Esophagus squamous epithelium (tissue), 5 donors: ENCODE measurements at places on chromosomes 16 and 17.

- no peak for DNase-seq
Measured at GRCh38 chr17:21530311-21530710, 154.2 kb downstream of the KCNJ12 start.

DNA sequence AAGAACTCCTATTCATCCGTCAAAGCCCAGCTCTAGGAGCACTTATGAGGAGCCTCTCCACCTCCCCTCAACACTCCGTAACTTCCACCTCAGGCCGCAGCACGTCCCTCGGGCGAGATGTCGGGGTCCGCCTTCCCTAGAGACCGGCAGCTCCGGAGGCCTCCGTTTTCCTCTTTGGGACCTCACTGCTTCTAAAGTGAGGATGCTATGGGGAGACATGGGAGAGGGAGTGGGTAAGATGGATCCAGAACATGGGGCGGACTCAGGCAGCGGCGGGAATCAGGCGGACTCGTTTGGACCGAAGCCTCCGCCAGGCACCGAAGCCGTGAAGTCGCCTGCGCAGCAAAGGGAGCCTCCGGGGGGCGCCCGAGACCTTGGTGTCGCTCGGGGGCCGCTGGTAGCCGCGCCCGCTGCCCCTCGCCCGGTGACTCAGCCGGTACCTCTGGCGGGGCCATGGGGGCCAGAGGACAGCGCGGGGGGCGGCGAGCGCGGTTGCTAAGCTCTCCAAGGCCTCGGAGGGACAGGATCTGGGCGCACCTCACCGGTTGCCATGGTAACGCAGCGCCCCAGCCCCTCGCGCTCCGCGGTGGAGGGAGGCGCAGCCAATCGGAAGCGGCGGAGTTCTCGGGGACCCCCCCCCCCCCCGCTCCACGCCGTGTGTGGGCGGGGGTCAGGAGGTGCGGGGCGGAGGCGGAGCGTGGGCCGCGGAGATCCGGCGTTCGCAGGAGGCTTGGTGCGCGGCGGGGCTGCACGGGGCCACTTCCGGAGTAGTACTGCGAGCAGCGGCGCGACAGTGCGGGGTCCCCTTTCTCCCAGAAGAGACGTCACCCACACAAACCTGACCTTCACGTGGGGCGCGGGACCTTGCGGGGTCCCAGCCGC, 1.3 kb upstream of the HIC1 start:
- DNase-seq = no peak

- no peak for DNase-seq
Measured at GRCh38 chr16:77739559-77739892, 17.2 kb downstream of the NUDT7 start.

- no peak for DNase-seq
Measured at GRCh38 chr17:69914520-69914919, 160.5 kb upstream of the KCNJ16 start.

GRCh38 chr16:3216263-3216640, 18.7 kb downstream of the ZNF200 start:
- no peak for DNase-seq

- DNase-seq = no peak
Measured at GRCh38 chr17:56047331-56047730, 105.9 kb upstream of the ANKFN1 start.

- DNase-seq = no peak
Measured at GRCh38 chr17:66684261-66684660, 150.7 kb upstream of the CACNG5 start.

DNA sequence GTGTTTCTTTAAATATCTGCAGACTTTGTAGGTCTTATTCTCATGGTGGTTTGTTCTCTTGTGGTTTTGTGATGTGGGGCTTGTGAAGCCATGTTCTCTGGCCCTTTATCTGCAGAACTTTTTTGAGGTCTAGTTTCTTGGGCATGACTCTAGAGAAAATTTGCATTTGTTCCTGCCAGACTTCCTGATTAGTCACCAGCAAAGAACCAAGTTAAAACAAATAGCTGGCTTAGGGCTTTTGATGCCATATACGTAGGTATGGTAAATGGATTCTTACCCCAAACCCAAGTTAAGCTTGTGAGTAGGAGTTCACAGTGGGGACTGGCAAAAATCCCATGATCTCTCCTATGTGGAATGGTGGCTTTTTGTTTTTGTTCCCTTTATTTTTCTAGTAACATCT, 68.7 kb upstream of the IRX3 start:
- DNase-seq = no peak

GRCh38 chr17:35313875-35314409, 59.5 kb downstream of the SLFN11 start:
- no peak for DNase-seq

DNA sequence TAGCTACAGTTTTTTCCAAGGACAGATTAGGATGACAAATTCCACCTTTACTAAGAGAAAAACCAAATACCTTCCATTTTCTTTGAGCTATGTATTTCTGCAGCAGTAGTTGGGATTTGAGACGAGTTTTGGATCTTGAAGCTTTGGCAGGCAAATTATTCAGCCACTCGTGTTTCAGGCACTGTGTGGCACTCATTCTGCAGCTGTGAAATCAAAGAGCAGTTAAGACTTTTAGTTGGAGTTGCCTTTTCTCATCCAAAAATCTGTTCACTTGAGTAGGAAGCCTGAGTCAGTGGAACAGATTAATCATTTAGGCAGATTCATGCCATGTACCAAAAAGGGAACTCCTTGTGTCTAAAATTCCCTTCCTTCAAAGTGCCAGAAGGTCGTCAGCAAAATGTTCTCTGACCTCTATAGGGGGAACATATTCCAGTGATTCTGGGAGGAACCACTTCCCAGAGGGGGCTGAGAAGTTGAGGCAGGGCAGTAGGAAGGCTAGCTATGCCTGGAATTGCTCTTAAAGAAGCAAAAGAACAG, 20.1 kb downstream of the ORC6 start:
- no peak for DNase-seq

DNA sequence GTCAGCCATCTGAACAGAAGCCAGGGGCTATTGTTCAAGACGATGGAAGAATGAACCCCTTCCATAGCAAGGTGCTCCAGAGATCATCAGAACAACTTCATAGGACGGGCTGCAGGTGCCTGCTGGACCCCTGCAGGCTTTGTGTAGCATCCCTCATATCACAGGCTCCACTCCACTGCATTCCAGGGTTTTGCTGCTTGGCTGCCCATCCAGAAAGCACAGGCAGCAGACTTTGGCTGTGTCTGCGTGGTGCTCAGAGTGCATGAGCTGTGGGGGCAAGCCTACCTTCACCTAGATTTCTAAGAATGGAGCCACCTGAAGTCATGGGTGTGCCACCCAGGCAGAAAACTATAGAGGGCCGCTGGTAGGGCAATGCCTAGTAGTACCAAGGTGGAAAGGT, 93.9 kb upstream of the NLRP1 start:
- DNase-seq = no peak

DNA sequence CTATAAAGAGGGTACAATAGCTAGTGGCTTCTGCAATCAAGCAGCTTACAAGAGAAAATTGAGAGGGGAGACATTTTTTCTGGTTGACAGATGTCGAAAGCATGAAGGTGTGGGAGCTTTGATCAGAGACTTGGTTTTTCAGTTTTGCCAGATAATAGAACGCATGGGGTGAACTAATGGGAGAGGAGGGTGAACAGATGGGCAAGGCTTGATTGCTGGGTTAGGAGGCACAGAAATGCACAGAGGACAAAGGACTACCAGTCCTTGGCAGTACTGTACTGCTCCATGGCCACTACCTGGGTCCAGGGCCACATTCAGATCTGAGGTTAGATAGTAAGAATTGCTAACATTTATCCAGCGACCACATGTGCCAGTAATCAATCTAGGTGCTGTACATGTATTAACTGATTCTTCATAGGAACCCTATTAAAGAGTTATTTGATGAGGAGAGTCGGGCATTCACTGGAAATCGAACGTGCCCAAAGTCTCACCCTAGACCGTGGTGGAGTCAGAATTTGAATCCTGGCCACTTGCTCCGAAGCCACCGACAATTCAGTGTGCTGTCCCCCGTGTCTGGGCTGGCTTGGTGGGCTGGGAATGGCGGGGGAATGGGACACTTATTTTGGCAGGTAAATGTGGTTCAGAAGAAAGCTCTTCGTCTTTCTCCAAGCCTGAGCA, 873 bp upstream of the KSR1 start:
- DNase-seq = no peak

DNA sequence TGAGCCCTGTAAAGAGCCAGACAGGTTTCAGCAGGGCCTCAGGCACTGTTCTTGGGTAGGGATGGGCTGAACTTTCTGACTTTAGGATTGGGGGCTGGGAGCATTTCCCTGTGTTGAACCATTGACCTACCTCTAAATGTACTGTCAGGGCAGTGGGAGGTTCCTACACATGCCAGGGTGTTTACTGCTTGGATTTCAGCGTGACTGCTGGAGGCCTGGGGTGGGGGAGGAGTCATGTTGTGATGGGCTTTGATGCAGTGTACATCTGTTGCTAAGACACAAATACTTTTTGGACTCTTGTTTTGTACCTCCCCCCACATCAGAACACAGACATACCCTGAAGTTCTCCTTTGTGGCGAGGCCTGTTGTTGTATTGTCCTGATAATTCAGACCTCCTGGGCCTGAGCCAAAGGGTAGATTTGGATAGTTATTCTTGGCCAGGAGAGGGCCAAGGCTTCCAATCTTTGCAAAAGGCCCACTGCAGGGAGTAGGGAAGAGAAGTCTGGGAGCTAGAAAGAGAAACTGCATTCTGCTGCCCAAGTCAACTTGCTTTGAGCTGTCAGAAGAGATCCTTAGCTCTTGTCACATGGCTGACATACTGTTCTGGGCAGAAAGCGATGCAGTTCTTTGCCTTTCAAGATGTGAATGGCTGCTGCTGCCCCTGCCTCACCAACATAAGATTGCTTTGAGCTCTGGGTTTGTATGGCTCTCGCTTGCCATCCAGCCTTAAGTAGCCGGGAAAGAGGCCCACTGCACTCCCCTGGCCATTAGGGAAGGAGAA, 3.7 kb downstream of the NFE2L1 start:
- DNase-seq = no peak

GRCh38 chr16:28163699-28164098, 48.1 kb downstream of the XPO6 start:
- no peak for DNase-seq

DNA sequence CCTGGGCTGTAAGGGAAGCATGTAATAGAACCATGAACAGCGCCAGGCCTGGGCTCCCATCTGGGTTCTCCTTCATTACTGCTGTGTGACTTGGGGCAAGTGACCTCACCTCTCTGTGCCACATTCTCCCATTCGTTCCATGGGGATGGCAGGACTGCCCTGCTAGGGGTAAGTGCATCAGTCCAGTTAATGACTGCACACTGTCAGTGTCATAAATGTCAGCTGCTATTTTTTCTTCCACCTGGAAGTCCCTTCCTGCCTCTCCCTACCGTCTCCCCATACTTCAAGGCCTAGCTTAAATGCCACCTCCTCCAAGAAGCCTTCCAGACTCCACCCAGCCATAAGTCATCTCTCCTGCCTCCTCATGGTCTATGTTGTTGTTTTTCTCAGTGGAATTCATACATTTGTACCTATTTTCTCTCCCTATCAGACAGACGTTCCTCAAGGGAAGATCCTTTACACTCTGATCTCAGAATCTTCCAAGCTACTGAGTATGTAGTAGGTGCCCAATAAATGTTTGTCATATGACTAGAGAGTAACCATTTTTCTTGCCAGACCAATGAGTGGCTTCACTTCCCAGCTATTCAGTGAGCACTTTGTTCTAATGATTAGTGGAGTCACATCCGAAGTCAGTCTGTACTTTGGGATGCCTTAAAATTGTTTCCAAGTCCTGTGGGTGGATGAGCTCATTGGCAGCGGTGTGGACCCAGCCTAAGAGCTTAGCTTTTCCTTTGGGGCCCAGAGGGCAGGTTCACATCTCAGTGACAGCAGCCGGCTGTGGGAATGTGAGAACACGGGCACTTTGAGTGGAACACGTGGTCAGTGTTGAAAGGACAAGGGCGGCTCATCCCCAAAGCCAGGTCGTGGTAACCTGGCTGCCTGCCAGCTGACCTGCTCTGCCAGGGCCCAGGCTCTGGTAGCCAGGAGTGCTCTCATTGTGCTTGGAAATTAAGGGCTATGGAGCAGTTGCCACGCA, 147.5 kb upstream of the GSE1 start:
- DNase-seq = no peak

DNA sequence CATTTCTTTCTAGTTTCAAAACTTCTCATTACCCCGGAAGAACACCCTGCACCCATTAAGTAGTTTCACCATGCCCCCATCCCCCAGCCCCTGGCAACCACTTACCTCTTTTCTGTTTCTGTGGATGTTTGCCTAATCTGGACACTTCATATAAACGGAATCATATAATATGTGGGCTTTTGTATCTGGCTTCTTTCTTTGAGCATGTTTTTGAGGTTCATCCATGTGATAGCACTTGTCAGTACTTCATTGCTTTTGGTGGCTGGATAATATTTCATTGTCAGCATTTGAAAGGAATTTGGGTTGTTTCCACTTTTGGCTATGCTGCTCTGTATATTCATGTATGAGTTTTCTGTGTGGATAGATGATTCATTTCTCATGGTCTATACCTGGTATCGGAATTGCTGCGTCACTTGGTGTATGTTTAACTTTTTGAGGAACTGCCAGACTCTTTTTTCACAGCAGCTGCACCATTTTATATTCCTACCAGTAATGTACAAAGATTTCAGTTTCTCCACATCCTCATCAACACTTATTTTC, 30.0 kb upstream of the SLC5A10 start:
- no peak for DNase-seq

DNA sequence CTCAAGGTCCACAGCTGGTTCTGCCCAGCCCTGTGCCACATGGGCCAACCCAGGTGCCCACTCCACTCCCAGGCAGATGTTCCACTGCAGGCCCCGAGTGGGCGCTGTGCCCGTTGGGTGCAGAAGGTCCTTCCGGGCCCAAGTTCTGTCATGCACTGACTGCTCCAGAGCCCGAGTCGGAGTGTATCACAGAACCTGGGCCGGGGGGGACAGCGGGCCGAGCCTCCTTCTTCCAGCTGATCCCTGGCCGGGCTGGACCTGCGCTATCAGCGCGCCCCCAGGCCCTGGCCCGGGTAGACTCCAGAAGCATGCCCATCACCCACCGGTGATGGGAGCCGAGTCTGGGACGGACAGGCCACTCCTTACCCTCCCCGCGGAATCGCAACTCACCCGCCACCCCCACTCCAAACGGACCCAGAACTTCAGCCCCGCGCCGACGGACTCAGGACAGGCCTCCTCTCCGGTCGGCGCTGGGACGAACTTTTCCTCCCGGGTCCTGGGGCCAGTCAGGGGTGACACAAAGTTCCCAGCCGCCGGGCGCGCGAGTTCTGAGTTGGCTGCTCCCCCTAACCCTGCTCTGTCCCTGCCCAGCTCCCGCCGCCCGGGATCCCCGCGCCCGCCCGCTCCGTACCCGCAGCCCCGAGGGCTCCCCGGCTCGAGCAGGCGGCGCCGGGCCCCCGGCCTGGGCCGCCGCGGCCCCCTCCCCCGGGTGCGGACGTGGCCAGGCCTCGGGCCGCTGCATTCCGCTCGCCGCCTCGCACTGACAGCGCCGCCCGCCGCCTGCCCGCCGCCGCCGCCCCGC, at the start of gene COPZ2:
TSS of gene COPZ2 (minus strand) at position 762 of the 802 bp plus-strand sequence. CDS start at position 742, 20 bp downstream.
- no peak for DNase-seq

GRCh38 chr16:81004646-81005353, 1.9 kb downstream of the CMC2 start:
- DNase-seq = no peak
